Type B pancreatic cell (in vitro differentiated cells): ENCODE measurements at places on chromosomes 4 and X.

- no peak for DNase-seq
Measured at GRCh38 chrX:153885208-153885787, 675 bp downstream of the L1CAM start.

GRCh38 chr4:6440506-6441201 lies 31.8 kb downstream of the PPP2R2C start:
- no peak for DNase-seq

- DNase-seq: no peak
Measured at GRCh38 chr4:159941076-159941475, 838.2 kb downstream of the RAPGEF2 start.

GRCh38 chrX:12874581-12874980 lies 7.7 kb downstream of the TLR7 start:
- no peak for DNase-seq

GRCh38 chr4:121062521-121062920 lies 9.8 kb downstream of the NDNF start:
- DNase-seq: no peak

DNA sequence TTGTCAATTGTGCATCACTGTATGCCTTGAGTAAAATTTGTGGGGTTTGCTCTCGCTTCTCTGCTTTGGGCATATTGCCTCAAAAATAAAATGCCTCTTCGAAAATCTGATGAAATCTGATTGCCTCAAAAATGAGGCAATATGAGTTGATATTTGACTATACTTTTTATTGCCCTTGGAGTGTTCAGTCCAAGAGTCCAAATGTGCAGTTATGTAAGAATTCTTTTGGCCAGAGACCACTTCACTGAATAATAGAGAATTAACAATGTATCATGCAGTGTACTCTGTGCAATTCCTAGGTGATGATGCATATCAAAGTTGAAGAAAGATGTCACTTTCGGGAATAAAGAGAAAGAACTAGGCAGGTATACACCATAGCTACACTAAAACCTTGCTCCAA lies 8.6 kb downstream of the MAOA start:
- no peak for DNase-seq

- DNase-seq: no peak
Measured at GRCh38 chr4:70637239-70637913, 8.8 kb downstream of the ENAM start.

DNA sequence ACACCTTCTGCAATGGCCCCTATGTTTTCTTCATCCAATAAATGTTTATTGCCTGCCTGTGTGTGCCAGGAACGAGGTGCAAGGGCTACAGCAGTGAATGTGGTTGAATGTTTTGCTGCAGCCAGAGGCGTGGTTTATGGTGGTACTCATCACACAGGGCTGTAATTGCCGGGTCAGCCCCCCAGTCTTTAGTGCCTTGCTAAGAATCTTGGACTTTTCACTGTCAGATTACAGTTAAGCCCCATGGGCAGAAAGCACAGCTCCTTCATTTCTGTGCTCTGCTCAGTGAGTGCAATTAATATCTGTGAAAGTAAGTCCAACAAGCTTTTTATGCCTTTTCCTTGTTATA lies 67.8 kb downstream of the TAPT1 start:
- DNase-seq: no peak

DNA sequence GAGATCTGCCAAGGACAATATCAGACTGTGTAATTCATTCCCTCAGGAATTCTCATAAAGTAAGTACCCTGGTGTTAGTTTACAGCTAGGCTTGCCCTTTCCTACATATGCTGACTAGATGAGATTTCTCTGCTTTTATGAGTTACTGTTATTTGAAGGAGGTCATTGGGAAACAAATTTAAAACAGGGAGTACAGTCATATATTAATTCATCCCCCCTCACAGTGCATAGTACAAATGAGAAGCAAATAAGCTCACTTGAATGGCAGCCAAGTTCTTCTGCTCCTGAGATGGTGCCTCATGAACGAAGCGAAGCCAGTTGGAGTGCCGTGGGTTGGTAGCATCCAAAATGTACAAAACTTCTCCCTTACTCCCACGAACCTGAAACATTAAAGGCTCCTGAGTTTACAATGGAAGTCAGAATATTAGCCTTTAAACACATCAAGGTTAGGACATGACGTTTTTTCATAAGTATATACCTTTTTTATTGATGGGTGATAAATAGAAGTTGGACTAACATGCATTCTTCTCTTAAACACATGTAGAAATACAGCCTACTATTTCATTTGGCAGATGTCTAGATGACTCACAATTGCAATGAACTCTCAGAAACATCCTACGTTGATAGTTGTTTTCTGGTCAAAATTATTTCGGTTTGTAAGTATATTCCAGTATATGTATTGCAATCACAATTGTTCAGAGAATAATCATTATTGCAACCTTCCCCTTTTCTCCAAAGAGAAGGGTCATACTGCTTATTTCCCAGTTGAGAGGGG lies 69.2 kb downstream of the PRDM5 start:
- no peak for DNase-seq

DNA sequence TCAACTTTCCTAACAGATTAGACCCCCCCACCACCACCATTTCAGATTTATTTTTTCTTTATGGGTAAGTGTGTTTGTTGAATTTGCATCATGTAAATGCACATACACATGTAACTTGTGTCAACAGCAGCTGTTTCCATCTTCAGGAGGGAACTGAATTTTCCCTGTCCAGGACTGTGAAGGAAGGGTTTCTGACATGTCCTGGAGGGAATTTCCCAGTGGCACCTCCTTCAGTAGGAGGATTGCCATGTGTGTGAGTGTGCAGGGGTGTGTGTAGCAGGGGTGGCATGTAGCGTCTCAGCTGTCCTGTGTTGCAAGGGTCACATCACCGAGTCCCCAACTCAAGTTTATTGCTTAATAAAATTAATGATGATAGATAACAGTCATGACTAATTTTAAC lies 19.7 kb downstream of the HERC6 start:
- DNase-seq: no peak

DNA sequence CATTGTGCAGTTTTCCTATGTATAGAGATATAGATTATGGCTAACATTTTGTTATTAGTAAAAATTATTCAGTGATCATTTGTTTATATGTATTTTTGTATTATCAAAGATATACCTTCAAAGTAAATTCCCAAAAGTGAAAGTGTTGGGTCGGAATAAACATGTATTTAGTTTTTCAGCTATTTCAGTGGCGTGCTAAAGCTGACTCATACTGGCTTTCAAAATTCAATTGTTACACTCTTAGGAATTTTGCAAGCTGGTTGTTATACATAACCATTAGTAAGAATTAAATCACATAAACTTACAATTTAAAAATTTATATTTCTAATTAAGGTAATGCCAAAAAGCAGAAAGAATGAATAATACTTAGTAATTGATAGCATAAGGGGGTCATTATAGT lies 288.4 kb upstream of the NRK start:
- no peak for DNase-seq
